ENCODE measurements at places on chromosomes 3 and 15. TPM values are rescaled to one million over a fixed set of nuclear protein-coding genes. Genes with fewer than 3 reads are reported as not detected.

RPL15 gene
- 604 TPM for polyA plus RNA-seq

ACKR4 gene
- 0.21 TPM for polyA plus RNA-seq

SYNM gene
- 0.39 TPM for polyA plus RNA-seq

MYZAP gene
- polyA plus RNA-seq: 0.64 TPM

SPTBN5 gene
- 0.19 TPM for polyA plus RNA-seq

- H3K27me3 ChIP-seq: no peaks in the 10 kb centered on the region
- peaks cover 25% of the 10 kb centered on the region for H3K36me3 ChIP-seq
- peaks cover 9% of the 10 kb centered on the region for H3K4me1 ChIP-seq
Observed at GRCh38 chr15:99712415-99712814, 20.8 kb downstream of the LYSMD4 start.

DNA sequence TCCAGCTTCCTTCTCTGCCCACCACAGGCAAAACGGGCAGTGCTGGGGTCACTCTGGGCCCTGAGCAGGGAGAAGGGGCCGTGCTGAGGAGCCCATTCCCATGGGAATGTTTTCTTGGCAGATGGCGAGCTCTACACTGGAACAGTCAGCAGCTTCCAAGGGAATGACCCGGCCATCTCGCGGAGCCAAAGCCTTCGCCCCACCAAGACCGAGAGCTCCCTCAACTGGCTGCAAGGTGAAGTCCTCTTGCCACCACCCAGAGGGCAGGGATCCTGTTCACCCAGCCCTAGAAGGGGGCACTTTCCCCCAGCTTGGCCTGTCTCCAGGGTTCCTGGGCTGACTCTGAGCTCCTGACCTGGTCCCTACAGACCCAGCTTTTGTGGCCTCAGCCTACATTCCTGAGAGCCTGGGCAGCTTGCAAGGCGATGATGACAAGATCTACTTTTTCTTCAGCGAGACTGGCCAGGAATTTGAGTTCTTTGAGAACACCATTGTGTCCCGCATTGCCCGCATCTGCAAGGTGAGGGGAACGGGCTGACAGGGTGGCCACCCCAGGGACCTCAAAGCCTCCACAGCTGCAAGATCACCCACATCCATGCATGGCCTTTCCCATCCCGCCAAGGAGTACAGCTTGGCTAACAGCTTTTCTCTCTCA is 12.4 kb downstream of the CIB1 start:
- peaks cover 18% of the 10 kb centered on the region for H3K36me3 ChIP-seq
- H3K27ac ChIP-seq: peak overlapping the region; percentile 86
- H3K27me3 ChIP-seq: no peaks in the 10 kb centered on the region
- DNase-seq: peak; percentile 80
- H3K4me3 ChIP-seq: no peak overlapping the region

- no peak overlapping the region for H3K4me3 ChIP-seq
- DNase-seq: no peak
- no peaks in the 10 kb centered on the region for H3K36me3 ChIP-seq
Observed at GRCh38 chr3:89043406-89043932, 64.0 kb upstream of the EPHA3 start.

- H3K4me1 ChIP-seq: no peaks in the 10 kb centered on the region
- no peak for DNase-seq
- H3K27me3 ChIP-seq: no peaks in the 10 kb centered on the region
- no peak overlapping the region for H3K4me3 ChIP-seq
Observed at GRCh38 chr3:126546013-126546412, 12.7 kb downstream of the C3orf22 start.

DNA sequence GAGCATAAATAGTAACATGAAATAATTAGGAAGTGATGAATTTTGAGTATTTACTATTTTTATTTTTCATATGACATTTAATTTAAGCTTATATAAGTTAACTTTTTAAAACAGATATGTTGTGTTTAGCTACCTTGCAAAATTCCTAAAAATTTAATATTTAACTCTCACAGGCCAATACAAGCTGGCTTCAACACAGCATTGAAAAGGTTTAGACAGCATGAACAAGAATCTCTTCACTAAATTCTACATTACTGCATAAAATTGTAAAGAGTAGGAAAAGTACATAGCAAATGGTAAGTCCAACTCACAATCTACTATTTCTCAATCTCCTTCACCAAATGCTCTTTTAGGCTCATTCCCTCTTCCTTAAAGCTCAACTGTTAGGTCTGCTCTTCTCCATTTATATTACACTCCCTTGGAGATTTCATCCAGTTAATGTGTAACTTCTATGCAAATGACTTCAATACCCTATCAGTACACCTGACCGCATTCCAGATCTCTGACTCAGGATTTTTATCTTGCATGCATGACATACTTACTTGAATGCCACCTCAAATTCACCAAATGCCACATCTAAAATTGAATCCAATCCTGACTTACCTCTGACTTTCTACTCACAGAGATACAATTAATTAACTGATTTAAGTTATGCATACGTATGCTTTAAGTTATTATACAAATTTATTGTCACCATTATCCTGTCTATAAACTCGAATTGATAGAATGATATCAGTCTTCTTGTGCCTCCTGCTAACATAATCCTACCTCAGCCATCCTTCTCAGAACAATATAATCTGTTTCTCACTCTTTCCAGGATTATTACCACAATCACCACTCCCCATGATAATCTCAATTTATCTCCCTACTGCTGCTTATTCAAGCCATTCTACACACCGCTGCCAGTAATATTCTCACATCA is 127.0 kb downstream of the STAG1 start:
- peak overlapping the region; percentile 36 for H3K27ac ChIP-seq
- H3K4me1 ChIP-seq: peaks cover 20% of the 10 kb centered on the region
- peaks cover 2% of the 10 kb centered on the region for H3K36me3 ChIP-seq
- H3K27me3 ChIP-seq: no peaks in the 10 kb centered on the region
- DNase-seq: no peak

DNA sequence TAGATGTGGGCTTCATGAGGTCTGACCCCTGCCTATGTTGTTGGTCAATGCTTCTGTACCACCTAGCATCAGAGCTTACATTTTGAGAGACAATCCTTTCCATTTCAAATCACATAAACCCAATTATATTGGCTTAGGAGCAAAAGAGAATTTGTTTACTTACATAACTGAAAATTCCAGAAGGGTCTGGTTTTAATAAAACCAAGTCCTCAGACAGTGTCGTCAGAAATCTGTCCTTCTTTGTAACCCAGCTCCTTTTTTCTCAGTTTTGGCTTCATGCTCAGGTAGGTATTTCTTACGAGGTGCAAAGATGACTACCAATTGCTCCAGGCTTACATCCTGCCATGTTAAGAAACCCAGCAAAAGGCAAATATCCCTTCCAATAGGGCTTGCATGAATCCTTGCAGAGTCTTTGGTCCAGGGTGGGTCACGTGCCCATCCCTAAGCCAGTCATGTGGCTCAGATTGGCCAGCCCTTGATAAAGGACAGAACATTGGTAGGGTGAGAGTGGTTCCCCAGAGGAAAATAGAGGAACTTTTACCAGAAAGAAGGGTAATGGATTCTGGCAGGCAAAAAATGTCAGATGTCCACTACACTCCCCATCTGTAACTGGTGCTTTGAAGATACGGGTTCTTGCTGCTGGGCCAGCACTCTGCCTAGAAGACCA is 50.2 kb upstream of the VILL start:
- DNase-seq: no peak
- no peaks in the 10 kb centered on the region for H3K36me3 ChIP-seq
- no peak overlapping the region for H3K27ac ChIP-seq

GRCh38 chr3:171770689-171771620 is 39.3 kb downstream of the PLD1 start:
- H3K27me3 ChIP-seq: no peaks in the 10 kb centered on the region
- peak; percentile 43 for DNase-seq
- H3K4me3 ChIP-seq: peak overlapping the region; percentile 28

GRCh38 chr15:32657198-32657883 is 15.8 kb downstream of the SCG5 start:
- no peaks in the 10 kb centered on the region for H3K4me1 ChIP-seq
- H3K4me3 ChIP-seq: peak overlapping the region; percentile 5
- peak overlapping the region; percentile 12 for H3K27ac ChIP-seq

DNA sequence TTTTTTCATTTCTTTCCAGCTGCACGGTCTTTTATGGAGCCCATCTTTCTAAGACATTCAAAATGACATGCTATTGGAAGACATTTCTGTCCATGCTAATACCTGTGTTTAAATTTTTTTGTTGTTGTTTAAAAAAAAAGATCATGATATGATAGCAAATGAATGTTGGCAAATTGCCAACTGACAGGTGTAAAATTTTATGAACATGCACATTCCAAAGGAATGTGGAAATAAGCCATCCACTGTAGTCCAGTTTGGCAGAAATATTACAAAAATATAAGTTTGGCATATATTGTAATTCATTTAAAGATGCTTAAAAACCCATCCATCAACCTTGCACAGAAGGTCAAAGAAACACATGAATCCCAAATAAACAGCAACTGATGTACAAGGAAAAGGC is 75.6 kb upstream of the WNT5A start:
- H3K4me3 ChIP-seq: no peak overlapping the region
- H3K27me3 ChIP-seq: no peaks in the 10 kb centered on the region
- no peaks in the 10 kb centered on the region for H3K36me3 ChIP-seq
- no peaks in the 10 kb centered on the region for H3K4me1 ChIP-seq
- no peak for DNase-seq

DNA sequence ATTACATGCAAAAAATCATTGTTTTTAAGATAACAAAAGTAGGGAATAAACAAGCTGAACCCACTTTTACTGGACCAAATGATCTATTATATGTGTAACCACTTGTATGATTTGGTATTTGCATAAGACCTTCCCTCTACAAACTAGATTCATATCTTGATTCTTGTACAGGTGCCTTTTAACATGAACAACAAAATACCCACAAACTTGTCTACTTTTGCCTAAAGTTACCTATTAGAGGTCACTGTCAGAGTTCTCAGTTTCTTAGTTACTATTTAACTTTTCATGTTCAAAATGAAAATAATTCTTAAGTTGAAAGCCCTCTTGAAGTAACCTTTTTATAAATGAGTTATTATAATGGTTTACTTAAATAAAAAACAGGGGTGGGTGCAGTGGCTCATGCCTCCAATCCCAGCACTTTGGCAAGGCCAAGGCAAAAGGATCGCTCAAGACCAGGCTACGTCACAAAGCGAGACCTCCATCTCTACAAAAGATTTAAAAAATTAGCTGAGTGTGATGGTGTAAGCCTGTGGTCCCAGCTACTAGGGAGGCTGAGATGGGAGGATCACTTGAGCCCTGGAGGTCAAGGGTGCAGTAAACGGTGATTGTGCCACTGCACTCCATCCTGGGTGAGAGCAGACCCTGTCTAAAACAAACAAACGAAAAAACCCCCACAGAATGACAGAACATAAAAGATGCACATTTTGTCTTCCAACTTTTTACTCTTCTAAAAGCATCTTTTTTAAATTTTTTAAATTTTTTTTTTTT is 16.0 kb downstream of the ACTR8 start:
- H3K36me3 ChIP-seq: peaks cover 39% of the 10 kb centered on the region
- H3K27me3 ChIP-seq: no peaks in the 10 kb centered on the region
- no peak overlapping the region for H3K27ac ChIP-seq
- H3K4me1 ChIP-seq: peaks cover 6% of the 10 kb centered on the region

DNA sequence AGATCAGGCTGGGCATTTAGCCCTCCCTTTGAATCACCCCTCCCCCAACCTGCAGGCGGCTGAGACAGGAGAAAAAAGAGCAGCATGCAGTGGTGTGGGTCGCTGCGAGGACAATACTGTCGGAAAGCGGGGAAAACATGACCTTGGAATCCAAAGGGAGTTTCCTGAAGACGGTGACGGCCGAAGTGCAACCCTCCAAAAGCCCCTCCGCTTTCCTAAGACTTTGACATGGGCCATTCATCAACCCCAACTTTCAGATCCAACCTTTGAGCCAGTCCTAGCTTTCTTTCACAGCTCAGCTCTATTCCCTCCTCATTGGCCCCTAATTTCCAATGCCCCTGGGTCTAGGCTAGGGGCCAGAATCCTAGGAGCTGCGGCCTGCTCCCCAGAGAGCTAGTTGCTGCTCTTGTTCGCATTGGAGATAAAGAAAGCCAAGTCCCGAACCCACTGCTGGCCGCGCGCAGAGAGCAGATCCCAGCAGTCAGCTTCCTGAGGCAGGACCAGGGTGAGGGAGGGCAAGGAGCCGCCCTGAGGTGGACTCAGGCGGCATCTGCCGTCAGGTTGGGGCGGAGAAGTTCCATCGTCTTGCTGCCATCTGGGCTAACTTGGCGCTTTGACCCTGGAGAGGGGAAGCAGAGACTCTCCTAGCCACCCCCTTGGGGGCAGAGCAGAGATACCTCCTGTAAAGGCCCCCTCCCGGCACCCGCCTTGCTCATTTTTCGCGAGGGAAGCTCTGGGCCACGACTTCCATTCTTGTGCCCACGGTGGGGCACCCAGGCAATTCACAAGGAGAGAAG is 914 bp downstream of the ZIC4 start:
- DNase-seq: no peak
- H3K27me3 ChIP-seq: peaks cover 33% of the 10 kb centered on the region
- H3K4me3 ChIP-seq: no peak overlapping the region
- H3K36me3 ChIP-seq: no peaks in the 10 kb centered on the region
- H3K27ac ChIP-seq: no peak overlapping the region
- H3K4me1 ChIP-seq: peaks cover 20% of the 10 kb centered on the region

Data from liver (tissue), 10 donors.